ENCODE measurements at places on chromosomes 7 and 10.
A peak's percentile ranks its signal among the peaks of the same experiment; 100 is the strongest.

GRCh38 chr10:63228237-63228636, 95.1 kb downstream of the NRBF2 start:
- no peaks in the 10 kb centered on the region for H3K36me3 ChIP-seq
- DNase-seq = no peak
- no peak overlapping the region for H3K27ac ChIP-seq
- H3K4me1 ChIP-seq = no peaks in the 10 kb centered on the region
- no peak overlapping the region for H3K4me3 ChIP-seq

GRCh38 chr7:124532166-124532565, 233.4 kb downstream of the GPR37 start:
- no peaks in the 10 kb centered on the region for H3K27me3 ChIP-seq
- H3K4me3 ChIP-seq = no peak overlapping the region
- DNase-seq = no peak
- no peaks in the 10 kb centered on the region for H3K4me1 ChIP-seq
- H3K36me3 ChIP-seq = no peaks in the 10 kb centered on the region
- H3K27ac ChIP-seq = no peak overlapping the region

- no peaks in the 10 kb centered on the region for H3K4me1 ChIP-seq
- peak; percentile 22 for DNase-seq
- H3K27me3 ChIP-seq = no peaks in the 10 kb centered on the region
Measured at GRCh38 chr7:73451780-73452398, 18.3 kb downstream of the FZD9 start.

GRCh38 chr10:66748217-66748616, 177.6 kb upstream of the LRRTM3 start:
- H3K27me3 ChIP-seq = no peaks in the 10 kb centered on the region
- H3K4me3 ChIP-seq = no peak overlapping the region
- no peak for DNase-seq
- H3K27ac ChIP-seq = no peak overlapping the region
- H3K36me3 ChIP-seq = no peaks in the 10 kb centered on the region

DNA sequence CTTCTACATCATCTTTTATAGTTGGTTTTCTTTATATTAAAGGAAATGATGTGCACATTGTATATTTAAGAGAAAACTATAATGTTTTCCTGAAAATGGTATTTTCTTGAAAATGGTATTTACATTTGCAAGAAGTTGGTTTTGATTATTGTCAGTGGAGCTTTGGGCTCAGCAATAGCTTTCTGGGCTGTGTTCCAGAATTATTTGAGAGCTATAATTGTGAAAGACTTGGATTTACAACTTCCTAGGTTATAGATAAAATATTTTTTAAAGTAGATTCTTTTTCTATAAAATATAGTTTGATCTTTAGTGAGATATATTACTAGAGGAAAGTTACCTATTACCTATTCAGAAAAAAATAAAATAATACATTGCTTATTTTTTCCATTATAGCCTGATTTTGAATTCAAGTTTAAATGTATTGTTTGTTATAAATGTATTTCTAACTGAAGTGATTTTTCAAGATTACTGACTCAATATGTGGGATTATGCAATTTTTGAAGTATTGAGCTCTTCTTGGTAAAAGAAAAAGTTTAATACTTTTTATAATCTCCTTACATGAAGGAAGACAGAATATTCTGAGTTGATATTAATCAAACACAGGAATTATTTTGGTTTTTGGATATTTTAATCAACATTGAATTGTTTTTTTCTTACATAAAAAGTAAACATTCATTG, 20.2 kb downstream of the GNAI1 start:
- H3K27ac ChIP-seq = no peak overlapping the region
- H3K4me1 ChIP-seq = peaks cover 6% of the 10 kb centered on the region
- H3K4me3 ChIP-seq = no peak overlapping the region
- DNase-seq = no peak
- no peaks in the 10 kb centered on the region for H3K36me3 ChIP-seq

DNA sequence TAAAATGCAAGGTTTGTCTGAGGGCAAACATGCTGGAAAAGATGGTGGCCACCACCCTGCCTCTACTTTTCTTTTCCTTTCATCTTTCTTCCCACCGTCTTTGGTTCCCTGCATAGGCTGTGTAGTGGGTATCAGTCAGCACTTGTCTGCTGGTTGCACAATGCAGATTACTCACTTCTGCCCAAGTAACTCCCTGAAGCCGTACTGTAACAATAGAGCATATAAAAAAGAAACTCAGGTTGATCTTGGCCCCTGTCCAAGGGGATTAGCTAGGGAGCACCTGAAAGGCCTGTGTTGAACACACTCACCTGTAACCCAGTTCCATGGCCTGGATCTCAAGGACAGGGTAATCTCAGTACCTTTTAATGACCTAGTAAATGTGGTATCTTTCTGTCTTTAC, 533.0 kb upstream of the GALNT17 start:
- H3K36me3 ChIP-seq = no peaks in the 10 kb centered on the region
- peaks cover 23% of the 10 kb centered on the region for H3K27me3 ChIP-seq
- H3K27ac ChIP-seq = no peak overlapping the region

Data from trophoblast cell (in vitro differentiated cells and primary cell).